ENCODE measurements at places on chromosomes 11 and 22.

GRCh38 chr11:11349870-11350337 is 3.1 kb downstream of the CSNK2A3 start:
- DNase-seq = no peak

DNA sequence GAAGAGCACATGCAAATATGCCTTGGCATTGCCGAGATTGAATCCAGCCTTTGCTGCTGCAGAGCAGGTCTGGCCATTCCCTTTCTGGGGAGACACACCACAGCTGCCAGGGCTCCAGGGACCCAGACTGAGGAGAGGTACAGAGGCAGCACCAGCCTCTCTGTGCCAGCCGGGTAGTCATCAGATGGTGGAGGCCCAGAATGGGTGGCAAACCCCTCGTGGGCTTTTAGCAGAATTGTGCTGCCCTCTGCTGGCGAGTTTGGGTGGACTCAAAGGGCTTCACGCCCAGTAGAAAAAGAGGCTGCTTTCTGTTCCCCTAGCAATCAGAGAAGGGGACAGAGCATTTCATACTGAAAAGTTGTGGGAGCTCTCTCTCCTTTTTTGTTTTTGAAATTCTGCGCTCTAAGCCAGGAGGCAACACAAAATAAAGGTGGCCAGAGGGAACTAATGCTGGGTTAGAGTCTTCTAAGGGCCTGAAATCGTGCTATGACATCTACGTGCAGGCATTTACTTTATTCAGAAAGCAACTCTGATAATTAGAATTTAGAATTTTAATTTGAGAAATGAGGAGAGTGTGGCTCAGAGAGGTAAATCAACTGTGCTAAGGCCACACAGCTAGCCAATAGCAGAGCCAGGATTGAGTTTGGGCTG is 158.8 kb upstream of the NAV2 start:
- DNase-seq = no peak

- no peak for DNase-seq
These were observed 7.9 kb upstream of the GAB2 start for GRCh38 chr11:78425399-78426070.

GRCh38 chr22:27772081-27772983 is 29.2 kb downstream of the MN1 start:
- no peak for DNase-seq

DNA sequence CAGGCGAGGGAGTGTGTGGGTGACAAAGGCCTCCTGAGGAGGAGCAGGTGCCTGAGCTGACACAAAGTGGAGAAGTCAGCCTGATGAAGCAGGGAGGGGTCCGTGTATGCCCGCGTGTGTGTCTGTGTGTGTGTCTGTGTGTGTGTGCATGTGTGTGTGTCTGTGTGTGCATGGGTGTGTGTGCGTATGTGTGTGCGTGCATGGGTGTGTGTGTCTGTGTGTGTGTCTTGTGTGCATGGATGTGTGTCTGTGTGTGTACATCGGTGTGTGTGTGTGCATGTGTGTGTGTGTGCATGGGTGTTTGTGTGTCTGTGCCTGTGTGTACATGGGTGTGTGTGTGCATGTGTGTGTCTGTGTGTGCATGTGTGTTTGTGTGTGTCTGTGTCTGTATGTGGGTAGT is 65.6 kb upstream of the EIF3D start:
- no peak for DNase-seq

DNA sequence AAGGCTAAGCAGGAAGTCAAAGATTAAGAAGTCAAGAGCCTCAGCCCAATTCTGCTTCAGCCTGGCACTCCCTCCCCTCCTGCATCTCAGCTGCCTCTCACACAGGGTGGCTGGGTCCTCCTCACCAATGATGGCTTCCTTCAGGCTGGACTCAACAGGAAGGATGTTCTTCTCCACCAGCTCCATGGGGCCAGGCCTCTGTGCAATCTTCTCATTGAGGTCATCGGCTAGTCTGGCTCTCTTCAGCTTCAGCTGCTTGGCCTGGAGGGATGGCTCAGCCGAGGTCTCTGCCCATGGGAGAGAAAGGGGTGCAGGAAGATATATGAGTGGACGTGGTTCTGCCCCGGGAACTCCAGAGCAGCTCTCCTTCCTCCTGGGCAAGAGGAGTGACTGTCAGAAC is 59.1 kb downstream of the SGSM3 start:
- DNase-seq = no peak

- DNase-seq = no peak
These were observed 7.5 kb upstream of the RAG2 start for GRCh38 chr11:36605221-36606216.

- no peak for DNase-seq
These were observed 1.0 kb downstream of the PHETA2 start for GRCh38 chr22:42074846-42075676.

DNA sequence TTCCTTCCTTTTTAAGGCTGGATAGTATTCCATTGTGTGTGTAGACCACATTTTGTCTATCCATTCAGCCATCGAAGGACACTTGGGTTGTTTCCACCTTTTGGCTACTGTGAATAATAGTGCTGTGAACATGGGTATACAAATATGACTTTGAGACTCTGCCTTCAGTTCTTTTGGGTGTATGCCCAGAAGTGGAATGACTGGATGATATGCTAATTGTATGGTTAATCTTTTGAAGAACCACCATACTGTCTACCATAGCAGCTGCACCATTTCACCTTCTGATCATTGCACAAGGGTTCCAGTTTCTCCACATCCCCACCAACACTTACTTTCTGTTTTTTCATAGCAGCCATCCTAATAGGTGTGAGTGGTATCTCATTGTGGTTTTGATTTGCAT is 30.3 kb downstream of the SGSM1 start:
- no peak for DNase-seq

- DNase-seq = no peak
These were observed 210.5 kb downstream of the CTTN start for GRCh38 chr11:70608568-70609470.

- DNase-seq = no peak
These were observed 129.1 kb downstream of the EHF start for GRCh38 chr11:34749666-34750659.

- no peak for DNase-seq
These were observed 1175.6 kb downstream of the BRD1 start for GRCh38 chr22:48651981-48652538.

DNA sequence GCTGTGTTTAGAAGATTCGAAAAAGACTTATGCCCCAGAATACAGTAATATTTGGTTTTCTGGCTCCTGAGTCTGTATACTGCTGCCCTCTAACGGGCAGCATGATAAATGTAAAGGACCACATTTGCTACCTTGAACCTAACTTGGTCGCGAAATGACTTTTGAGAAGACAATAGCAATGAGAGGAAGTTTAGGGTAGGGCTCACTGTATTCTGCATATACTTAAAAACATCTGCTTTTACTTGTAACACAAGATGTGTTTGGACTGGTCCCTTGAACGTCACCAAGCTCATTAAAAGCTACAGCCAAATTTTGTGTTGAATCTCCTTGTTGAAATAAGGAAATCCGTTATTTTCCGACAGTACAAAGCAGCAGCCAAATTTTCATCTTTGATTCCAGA is 309.1 kb downstream of the SWAP70 start:
- no peak for DNase-seq

- no peak for DNase-seq
These were observed 175.7 kb upstream of the CARD18 start for GRCh38 chr11:105315287-105315686.

DNA sequence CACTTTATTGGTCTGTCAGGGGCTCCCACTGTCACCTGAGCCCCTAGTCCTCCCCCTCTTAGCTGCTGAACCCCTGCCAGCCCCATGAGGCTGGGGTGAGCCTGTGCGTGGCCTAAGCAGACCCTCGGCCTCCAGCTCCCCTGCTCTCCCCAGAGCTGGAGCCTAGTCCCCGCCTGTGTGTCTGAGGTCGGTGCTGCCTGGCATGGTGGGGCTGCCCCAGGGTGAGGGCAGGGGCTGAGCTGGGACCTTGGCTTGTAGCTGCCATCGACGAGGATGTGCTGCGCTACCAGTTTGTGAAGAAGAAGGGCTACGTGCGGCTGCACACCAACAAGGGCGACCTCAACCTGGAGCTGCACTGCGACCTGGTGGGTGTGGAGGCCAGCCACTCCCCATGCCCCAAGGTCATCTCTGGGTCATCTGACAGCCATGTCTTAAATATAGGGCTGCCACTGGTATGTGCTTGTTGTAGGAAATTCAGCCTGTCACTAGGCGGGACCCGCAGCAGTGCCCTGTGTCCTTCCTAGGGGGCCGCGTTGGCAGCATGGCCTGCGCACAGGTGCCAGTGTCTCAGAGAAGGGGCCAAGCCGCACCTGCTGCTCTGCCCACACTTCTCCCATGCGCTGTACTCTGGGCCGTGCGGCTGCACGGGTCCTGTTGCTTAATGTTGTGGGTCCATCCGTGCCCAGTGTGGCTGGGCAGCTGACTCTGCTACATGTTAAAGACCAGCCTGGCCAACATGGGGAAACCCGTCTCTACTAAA is 21.0 kb downstream of the PPIL2 start:
- no peak for DNase-seq

DNA sequence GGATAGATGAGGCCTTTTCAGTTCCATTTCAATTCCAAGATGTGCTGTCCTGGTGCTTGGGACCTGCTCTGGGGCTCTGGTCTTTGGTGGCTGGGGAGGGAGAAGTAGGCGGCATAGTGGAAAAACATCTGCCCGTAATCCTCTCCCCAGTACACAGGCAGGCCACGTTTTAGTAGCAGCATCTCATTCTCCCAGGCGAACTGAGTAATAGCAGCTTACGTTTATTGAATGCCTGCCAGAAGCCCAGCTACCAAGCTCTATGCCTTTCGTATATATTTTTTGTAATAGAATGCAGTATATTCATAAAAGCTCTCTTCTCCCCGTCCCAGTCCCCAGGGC is 11.4 kb downstream of the ACO2 start:
- no peak for DNase-seq

- DNase-seq = no peak
These were observed 10.2 kb downstream of the FIBIN start for GRCh38 chr11:27004103-27004502.

DNA sequence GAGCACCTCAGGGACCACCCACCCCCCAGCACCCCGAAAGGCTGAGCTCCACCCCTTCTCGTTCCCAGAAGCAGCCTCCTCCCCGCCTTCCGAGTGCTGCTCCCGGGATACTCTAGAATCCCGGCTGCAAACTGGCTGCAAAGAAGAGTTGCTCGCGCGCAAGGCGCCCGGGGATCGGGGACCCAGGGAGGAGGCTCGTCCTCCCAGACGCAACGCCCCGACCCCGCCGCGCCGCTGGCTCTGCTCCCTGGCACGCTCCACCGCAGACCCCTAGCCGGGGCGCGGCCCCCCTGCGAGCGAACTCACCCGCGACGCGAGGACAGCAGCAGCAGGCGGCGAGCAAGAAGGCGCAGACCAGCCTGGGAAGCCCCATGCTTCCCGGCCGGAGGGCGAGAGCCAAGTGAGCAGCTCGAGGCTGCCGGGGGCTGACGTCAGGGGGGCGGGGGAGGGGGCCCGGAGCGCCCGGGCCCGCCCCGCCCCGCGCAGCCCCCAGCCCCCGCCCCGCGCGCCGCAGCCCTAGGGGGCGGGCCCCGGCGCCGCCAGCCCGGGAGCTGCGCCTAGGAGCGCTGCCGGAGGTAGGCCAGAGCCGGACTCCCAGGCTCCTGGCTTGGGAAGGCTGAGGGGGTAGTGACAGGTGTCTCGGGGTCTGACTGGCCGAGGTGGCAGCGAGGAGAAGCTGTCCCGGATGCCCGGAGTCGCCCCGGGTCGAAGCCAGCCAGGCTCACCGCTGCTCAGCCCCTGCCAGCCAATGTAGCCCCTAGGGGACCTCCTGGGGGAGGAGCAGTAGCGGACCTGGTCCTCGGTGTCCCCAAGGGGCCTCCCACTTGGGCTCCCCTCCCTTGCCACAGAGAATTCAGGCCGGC is at the start of gene MCAM:
TSS of gene MCAM (minus strand) at position 402 of the 863 bp plus-strand sequence. CDS start at position 373, 29 bp downstream.
- DNase-seq = no peak

GRCh38 chr11:124674571-124674970 is 867 bp downstream of the SPA17 start:
- DNase-seq = no peak

- DNase-seq = no peak
These were observed 117.6 kb downstream of the MPPED1 start for GRCh38 chr22:43529461-43529860.

DNA sequence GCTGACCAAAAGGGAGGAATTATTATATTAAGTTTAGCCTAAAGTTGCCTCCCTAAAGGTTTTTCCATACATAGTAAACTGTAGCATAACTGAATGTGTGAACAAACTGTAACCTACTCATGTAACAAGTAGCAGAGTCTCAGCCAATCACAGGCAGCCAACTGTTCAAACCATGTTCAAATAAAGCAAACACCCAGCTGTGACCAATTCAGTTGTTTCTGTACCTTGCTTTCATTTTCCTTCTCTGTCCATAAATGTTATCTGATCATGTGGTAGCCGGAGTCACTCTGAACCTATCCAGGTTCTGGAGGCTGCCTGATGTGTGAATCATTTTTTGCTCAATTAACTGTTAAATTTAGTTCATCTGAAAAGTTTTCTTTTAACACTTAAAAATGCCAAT is 373.5 kb downstream of the GUCY1A2 start:
- DNase-seq = no peak

- no peak for DNase-seq
These were observed 77.5 kb downstream of the EFCAB6 start for GRCh38 chr22:43734370-43735150.

GRCh38 chr11:110297076-110297725 is 787 bp upstream of the RDX start:
- no peak for DNase-seq

DNA sequence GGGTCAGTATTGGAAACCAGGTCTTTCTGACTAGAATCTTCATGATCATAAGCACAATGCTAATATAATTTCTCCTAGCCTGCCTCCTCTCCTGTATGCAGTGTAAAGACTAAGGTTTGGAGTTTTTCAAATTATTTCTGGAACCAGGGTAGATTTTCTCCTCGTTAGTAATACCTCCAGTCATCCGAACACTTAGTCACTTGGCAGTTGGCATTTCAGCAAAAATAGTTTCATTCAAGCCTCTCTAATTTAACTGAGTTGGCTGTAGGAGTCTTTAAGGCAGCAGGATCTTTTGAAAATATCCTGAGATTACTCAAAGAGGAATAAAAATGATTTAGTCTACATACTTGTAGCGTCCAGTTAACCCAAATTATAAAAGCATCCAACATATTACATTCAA is 6.3 kb downstream of the TYR start:
- DNase-seq = no peak

DNA sequence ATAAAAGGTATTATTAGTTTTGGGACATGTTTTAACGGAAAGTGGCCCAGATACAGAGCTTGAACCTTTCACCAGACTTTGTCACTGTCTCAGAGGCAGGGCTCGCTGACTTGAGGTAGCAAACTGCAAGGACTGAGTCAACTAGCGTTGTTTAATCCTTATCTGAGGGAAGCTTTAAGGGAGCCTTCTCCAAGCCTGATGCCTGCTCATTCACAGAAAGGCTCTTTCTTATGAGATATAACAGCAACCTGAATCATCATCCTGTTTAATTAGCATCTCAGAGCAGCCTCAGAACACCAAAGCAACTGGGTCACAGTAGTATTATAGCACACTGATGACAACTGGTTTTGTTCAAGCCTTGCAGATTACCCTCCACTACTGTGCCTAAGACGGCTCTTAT is 54.2 kb upstream of the CYP2D6 start:
- no peak for DNase-seq

DNA sequence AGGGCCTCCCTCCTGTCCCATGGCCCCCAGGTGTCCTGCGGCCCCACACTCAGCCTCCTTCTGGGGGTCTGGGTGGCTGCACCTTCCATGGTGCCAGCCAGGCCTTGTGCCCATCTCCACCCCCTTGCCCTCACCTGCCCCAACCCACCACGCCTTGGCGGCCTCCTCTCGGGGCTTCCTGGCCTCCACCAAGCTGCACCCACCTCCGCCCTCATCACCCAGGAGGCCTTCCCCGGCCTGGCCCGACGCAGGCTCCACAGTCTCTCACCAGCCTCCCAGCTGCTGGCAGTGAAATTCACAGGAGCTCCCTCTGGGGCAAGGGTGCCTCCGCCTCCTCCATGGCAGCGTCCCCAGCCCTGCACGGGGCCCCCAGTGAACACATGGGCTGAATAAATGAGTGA is 35.9 kb upstream of the WNT7B start:
- DNase-seq = no peak
